A172 (cell line): ENCODE measurements at places on chromosomes 1 and 21. TPM values are rescaled to one million over a fixed set of nuclear protein-coding genes. Genes with fewer than 3 reads are reported as not detected.

GRCh38 chr1:161722406-161722805, 1.1 kb downstream of the FCRLB start:
- no peak for DNase-seq

GRCh38 chr1:210025870-210026269, 87.9 kb downstream of the SYT14 start:
- no peak for DNase-seq

- DNase-seq, result no peak
Observed at GRCh38 chr1:30414086-30414850, 309.1 kb downstream of the MATN1 start.

- peak; percentile 28 for DNase-seq
Observed at GRCh38 chr1:176903474-176903873, 261.0 kb downstream of the ASTN1 start.

DNA sequence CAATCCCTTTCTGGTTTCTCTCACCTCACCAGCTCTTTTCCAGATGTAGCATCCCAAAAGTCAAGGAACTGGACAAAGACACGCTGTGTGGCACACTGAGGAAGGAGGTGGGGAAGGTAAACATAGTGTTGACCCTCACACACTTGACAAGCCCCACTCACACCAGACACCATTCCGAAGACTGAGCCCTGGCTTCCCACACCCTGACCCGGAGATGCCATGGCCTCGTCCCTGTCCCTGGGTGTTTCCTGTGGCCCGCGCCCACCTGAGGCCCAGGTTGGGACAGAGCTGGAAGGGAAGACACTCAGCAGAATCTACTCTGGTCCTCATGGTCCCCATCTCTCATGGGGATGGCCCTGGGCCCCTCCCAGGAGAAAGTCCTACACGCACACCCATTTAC, 16.4 kb downstream of the VWA5B1 start:
- no peak for DNase-seq

- DNase-seq, result no peak
Observed at GRCh38 chr1:64453688-64454087, 16.2 kb upstream of the CACHD1 start.

DNA sequence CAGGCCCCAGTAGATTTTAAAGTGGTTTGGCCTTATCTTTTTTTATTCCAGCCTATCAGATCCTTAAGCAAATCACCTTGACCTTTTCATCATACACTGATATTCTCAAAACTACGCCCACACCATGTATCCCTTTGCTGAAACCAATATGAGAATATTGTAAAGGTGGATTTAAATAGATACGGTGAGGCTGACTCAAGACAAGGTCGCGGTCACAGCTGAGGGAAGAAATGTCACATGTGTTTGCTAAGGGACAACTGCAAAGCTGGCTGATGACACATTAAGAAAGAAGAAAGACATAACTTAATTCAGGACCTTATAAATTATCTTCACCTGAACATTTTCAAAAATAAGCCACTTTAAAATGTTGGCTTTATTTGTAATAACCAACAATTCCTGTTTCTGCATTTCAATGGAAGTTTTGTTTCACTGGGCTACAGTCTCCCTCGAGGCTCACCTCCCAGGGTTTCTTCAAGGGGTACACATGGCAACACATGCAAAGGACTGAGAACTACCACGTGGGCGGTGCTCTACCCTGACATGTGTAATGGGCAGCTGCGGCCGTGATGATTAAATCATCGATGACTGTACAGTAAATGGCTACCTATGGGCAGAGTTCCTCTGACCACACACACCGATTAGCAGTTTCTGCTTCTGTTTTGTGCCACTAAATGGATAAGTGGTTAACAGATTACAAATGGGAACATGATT, 189.5 kb downstream of the SIPA1L2 start:
- DNase-seq, result peak; percentile 47

DNA sequence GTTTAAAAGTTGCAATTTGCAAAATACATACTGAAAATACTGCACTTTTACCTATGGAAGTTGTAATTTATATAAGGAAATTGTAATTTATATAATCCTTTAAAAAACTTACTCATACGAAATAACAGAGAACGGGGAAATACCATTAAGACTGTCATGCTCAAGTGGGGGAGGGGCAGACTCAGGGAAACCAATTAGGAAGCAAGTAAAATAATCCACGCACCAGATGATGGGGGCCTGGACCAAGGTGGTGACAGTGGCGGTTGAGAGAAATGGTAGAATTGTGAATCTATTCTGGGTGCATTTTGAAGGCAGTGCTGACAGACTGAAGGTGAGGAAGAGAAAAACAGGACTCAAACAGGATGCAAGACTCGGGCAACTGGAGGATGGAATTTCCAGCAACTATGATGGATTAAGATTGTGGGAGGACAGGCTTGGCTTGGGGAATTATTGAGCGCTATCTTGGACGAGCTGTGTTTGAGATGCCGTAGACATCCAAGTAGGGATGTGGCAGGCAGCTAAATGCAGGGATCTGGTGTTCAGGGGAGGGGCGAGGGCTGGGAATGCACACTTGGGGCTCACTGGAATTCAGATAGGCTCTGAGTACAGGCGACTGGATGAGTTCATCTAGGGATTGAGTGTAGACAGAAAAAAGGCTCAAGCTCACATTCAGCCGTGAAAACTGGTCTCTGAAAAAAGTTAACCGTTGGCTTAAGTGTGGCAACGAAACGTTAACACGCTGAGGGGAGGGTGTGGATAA, 977 bp downstream of the LCA5L start:
- peak; percentile 45 for DNase-seq

- no peak for DNase-seq
Observed at GRCh38 chr21:19045876-19046275, 642.3 kb upstream of the TMPRSS15 start.

DNA sequence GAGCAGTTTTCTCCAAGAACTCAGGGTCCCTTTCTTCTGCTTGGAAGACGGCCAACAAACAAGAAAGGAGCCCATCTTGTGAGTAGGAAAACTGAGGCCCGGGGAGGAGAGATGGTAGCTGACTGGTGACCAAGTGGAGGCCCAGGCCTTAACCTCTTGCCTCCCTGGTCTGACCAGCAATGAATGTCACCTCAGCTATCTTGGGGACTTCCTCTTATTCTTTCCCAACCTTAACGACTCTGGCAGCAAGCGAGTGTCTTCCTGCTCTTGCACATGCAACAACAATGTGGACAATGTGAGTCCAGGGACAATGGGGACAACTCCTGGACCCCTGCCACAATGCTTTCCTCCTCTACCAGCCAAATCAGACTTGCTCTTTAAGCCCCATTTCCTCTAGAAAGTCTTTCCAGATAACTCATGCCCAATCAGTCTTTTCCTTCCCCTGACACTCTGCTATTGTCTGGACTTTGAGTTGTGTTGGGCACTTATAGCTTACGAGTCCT, 12.6 kb downstream of the HSPG2 start:
- DNase-seq, result no peak

DNA sequence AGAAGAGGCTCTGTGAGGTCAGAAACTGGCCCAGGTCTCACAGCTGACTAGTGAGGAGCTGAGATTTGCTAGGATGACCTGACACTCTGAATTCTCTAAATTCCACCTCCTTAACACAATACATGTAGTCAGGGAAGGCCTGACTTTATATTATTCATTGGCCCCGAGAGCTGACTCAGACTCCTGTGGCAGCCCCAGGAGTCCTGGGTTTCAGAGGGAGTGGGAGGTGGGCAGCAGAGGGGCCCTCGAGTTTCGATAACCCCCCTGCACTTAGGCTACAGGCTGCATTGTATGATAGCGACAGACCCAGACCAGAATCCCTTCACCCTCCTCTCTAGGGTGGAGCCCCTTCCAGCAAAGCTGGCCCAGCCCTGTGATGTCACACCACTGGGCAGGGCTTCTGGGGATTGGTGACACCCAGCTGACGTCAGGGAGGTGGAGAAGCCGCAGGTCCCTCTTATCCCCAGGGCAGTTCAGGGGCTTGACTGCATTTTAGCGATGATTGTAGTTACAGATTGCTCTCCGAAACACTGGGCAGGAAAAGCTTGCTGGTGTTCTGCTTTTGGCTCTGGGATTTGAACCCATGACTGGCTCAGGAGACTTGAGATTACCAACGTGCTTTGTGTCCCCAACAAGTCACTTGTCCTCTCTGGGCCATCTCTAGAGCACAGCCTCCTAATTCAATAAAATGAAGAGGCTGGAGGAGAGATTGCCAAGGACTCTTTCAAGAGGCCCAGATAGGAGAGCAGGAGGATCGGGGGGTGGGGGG, 17.0 kb upstream of the GPR37L1 start:
- DNase-seq, result peak; percentile 95

DNA sequence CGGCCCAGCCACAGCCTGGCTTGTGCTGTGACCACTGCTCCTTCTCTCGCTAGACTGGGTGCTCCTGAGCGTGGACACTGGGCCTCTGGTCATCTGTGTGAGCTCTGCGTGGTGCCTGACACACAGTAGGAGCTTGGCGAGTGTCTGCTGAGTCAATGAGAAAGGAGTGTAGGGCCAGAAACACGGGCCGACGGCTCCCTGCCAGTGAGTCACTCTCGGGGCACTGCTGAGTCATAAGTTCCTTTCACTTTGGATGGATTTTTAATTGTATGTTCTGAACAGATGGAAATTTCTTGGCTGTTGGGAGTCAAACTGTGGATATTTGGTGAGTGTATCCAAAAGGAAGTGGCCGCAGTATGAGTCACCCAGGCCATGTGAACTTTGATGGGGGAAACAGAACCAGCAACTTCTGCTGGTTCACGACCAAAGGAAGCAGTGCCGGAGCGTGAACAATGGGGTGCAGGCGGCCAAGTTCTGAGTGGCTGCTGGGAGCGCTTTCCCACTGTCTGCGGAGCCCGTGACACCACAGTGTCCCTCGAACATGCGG, 41.0 kb upstream of the COL18A1 start:
- DNase-seq, result peak; percentile 100

DNA sequence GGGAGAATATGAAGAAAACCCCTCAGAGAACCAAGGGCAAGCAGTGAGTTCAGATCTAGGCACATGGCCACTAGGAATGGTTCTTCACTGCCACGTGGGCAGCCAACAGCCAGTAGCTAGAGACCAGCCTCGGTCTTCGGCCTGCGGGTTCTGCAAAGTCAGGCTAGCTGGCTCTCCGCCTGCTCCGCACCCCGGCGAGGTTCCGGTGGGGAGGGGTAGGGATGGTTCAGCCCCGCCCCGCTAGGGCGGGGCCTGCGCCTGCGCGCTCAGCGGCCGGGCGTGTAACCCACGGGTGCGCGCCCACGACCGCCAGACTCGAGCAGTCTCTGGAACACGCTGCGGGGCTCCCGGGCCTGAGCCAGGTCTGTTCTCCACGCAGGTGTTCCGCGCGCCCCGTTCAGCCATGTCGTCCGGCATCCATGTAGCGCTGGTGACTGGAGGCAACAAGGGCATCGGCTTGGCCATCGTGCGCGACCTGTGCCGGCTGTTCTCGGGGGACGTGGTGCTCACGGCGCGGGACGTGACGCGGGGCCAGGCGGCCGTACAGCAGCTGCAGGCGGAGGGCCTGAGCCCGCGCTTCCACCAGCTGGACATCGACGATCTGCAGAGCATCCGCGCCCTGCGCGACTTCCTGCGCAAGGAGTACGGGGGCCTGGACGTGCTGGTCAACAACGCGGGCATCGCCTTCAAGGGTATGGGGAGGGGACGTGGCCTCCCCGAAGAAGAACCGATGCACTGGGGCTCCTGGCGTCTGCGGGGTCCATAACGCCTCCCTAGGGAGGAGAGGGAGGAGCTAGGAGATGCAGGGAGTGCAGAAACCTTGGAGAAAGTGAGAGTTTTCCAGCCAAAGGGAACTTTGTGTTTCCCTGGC, at the start of gene CBR1:
CBR1 (plus strand) TSS at position 312 of the 871 bp plus-strand sequence; CDS start at position 404, 92 bp downstream.
- DNase-seq, result peak; percentile 76

GRCh38 chr1:230391776-230392535, 34.2 kb downstream of the PGBD5 start:
- DNase-seq, result no peak

GRCh38 chr1:94084547-94084946, 36.4 kb downstream of the ABCA4 start:
- DNase-seq, result no peak

- no peak for DNase-seq
Observed at GRCh38 chr1:5920201-5920600, 72.0 kb downstream of the NPHP4 start.

GRCh38 chr21:44434568-44434925, 20.8 kb upstream of the LRRC3 start:
- no peak for DNase-seq

DNA sequence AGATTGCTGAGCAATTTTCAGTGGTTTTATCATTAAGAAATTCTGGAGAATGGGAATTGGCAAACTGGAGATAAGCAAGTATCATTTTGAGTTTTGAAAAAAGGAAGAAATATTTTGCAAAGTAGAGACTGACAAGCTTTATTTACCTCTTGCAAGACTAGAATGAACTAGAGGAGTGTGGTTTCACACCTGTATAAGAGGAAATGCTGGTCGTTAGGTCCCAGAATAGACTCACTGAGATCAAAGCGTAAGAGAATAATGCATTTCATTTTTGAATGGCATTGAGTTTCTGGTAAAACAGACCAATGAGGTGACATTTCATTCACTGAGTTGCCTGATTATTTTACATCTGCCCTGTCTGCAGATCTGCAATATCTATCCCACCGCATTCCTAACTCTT, 308.1 kb downstream of the ADGRL2 start:
- no peak for DNase-seq

GRCh38 chr1:33762109-33762830, 101.6 kb upstream of the HMGB4 start:
- DNase-seq, result no peak

- DNase-seq, result peak; percentile 29
Observed at GRCh38 chr1:180571832-180572636, 13.3 kb downstream of the OVAAL start.

DNA sequence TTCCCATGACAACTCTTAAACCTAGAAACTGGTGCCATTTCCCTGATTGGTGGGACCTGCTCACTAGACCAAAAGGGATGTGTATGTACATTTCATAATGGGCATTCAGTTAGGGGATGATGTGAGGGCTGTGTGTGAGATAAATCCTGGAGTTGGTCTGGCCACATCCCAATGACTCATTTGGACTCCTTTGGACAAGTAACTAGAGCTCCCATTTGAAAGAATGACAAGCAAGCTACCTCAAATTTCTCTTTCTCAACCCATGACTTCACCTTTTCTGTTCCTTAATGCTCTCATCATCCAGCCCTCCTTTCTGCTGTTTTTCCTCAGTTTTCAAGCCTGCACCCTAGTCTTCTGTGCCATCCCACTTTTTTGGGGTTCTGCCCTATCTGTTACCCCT, 27.9 kb downstream of the EBNA1BP2 start:
- DNase-seq, result peak; percentile 60

- DNase-seq, result no peak
Observed at GRCh38 chr1:201949491-201949890, 3.1 kb upstream of the LMOD1 start.

The CFAP45 gene
- 2.4 and 3.7 TPM in 2 replicates for total RNA-seq

The PCAT6 gene
- total RNA-seq, result not detected in 2 replicates

The RGS8 gene
- 0.29 TPM in 1 of 2 replicates, not detected in the other for total RNA-seq

The LRRC8D gene
- 9.8 and 17.5 TPM in 2 replicates for total RNA-seq

The ZMYM1 gene
- total RNA-seq, result 12.4 and 13.5 TPM in 2 replicates

The MYBPH gene
- 0.36 and 0.38 TPM in 2 replicates for total RNA-seq

The LHX8 gene
- total RNA-seq, result not detected in 2 replicates

The MFAP2 gene
- total RNA-seq, result 0.41 TPM in 1 of 2 replicates, not detected in the other

The UQCRH gene
- total RNA-seq, result 534 and 595 TPM in 2 replicates

The EDEM3 gene
- 41.6 and 50.0 TPM in 2 replicates for total RNA-seq

The IL19 gene
- not detected in 2 replicates for total RNA-seq

The TEKT2 gene
- not detected in 2 replicates for total RNA-seq

The CRP gene
- total RNA-seq, result not detected in 2 replicates

The MIXL1 gene
- total RNA-seq, result not detected in 2 replicates
